ENCODE measurements at places on chromosomes 16 and 17.

DNA sequence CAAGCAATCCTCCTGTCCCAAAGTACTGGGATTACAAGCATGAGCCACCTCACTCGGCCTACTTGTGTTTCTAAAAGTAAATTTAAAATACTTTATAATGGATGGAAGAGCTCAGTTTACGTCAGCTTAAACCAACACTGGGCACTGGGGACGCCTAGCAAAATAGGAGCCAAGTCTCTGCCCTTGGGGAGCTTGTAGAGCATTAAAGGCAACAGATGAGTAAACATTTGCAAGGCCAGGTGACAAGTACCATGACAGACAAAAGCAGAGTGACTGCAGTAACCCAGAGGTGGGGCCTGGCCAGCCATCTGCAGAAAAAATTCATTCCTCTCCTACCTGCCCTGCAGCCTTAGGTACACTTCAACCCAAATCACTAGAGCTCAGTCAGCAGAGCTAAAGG is 12.1 kb upstream of the NLK start:
- no peak for DNase-seq

DNA sequence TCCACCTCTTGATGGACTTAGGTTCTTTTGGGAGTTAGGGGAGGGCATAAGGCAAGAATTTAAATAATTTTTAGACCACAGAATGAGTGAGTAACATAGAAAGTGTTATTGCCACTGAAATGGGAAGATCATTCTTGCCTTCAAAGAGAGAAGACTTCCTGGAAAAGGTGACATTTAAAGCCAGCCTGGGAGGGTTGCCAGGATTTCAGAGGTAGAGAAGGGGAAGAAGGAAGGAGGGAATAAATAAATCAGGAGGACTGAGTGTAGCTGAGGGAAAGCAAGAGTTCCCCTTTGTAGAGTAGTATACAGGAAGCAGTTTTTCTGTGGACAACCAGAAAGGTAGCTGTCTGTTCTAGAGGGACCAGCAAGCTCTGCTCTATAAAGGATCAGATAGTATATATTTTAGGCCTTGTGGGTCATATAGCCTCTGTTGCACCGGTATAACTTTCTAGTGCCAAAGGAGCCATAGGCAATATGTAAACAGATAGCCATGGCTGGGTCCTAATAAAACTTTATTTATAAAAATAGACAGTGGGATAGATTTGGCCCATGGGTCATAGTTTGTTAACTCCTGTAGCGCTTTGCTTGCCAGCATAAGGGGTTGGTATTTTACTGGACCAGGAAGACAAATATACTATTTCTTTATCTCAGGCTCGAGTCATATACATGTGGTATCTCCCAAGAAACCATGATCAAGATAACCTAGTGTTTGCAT is 147.2 kb upstream of the CACNG5 start:
- no peak for DNase-seq

- DNase-seq: no peak
These were observed 45.2 kb downstream of the TMEM100 start for GRCh38 chr17:55677446-55677845.

- no peak for DNase-seq
These were observed 306.4 kb downstream of the WWOX start for GRCh38 chr16:78405833-78406232.

GRCh38 chr16:68636064-68636560 is 9.0 kb upstream of the CDH3 start:
- no peak for DNase-seq

- DNase-seq: no peak
These were observed 19.3 kb downstream of the SHMT1 start for GRCh38 chr17:18344021-18344420.
